ENCODE measurements at places on chromosomes 7 and 10.
A peak's percentile ranks its signal among the peaks of the same experiment; 100 is the strongest.

DNA sequence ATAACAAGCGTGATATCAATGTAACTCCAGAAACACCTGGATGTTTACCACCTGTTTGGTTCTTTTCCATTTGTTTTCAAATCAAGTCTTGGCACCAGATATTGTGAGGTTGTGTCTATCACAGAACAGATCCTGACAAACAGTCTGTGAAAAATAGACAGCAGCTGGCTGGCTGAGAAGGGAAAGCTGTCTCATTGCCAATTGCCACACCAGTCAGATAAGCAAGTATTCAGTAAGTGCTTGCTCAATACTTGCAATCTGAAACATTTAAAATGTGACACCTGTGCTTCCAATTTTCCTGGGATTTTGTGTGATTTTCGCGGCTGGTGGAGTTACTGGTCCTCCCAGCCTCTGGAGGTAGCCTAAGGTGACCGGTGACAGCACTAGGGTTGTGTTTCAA lies 147.9 kb upstream of the MYO3A start:
- no peak for DNase-seq

- no peak for DNase-seq
These were observed 4.8 kb upstream of the LIPA start for GRCh38 chr10:89256340-89256739.

GRCh38 chr7:39621261-39621660 lies 2.1 kb upstream of the RALA start:
- DNase-seq: no peak

- DNase-seq: no peak
These were observed 197.3 kb downstream of the CREB5 start for GRCh38 chr7:28609608-28610007.

- peak; percentile 36 for DNase-seq
These were observed 1.7 kb downstream of the SFXN3 start for GRCh38 chr10:101032637-101033224.

DNA sequence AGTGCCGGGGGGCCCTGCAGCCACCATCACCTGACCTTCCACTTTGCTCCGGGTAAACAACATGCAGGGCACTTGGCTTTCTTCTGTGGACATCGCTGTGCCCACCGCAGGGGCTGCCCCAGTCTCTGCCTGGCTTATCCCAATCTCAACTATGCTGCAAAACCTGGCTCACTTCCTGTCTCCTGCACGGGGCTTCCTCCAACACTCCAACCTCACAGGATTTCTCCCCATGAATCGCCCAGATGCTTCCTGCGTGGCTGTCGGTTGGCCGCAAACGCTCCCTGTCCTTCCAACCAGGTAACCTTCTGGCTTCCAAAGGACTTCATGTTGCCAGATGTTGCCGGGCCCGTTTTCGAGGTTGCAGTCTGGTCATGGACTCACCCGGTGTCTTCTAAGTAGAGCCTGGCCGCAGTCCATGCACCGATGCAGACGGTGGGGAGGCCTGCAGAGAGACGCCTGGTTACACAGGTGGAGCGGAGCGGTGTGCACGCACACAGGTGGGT lies 109.0 kb downstream of the VIPR2 start:
- DNase-seq: no peak

- DNase-seq: no peak
These were observed 186.1 kb downstream of the TRIL start for GRCh38 chr7:28771906-28772622.

- no peak for DNase-seq
These were observed 23.8 kb downstream of the CYTH3 start for GRCh38 chr7:6248581-6248980.

DNA sequence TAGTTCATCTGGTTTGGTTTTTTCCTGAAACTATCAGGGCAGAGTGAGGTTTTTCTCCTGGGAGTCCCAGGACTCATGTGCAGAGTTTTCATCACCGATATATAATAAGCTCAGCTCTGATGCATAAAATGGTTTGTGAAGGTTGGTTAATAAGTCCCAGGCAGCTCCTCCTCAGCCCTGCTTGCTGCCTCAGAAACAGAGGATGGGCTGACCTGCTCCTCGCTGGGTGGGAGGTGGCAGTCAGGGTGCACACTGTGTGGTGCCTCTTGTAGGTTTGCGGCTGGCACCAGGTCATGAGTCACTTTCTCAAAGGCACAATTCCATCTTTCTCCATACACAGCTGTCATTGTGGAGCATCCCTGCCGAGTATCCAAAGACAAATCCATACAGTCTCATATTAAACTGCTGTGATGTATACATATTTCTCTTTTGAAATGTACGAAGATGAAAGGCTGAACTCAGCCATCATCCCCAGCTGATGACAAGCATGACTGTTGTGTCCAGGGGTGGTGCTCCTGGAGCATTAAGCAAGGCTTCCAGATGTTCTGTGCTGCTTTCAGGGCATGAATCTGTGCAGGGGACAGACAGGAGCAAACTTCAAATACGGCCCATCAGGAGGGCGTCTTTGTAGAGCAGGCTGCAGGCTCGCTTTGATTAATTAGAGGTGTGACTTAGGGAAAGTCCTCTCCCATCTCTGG lies 125.7 kb upstream of the NPS start:
- no peak for DNase-seq

DNA sequence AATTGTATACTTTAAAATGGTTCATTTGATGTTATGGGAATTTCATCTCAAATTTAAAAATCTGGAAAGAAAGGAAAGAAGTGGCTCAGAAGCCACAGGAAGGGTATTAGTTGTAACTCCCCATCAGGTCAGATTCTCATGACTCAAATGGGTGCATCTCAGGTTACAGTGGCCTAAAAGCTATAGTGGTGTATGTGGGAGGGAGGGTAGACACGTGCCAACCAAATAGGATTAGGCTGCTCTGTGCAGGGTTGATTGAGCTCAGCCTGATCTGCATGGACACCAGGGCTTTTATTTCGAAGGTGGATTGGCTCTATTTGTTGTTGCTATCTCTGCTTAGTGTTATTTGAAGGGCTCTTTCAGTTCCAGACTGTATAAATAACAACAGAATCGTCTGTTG lies 121.5 kb upstream of the PRR15 start:
- no peak for DNase-seq

DNA sequence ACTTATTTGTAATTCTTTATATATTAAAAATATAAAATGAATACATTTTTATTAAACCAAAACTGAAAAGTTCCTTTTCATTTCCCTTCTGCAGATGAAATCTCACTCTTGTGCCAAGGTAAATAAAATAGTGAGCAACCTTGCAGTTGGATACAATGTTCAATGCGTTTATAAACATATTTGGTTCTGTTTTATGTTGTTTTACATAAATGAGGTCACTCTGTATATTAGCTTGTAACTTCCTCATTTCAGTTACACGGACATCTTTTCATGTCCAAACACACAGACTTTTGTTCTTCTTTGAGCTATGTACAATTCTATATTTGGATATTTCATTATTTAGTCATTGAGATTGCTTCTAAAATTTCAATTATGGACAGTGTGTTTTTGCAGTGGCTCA lies 107.7 kb downstream of the BBS9 start:
- no peak for DNase-seq

GRCh38 chr10:6642876-6643275 lies 62.8 kb upstream of the PRKCQ start:
- DNase-seq: no peak

- no peak for DNase-seq
These were observed 27.1 kb downstream of the SLF2 start for GRCh38 chr10:100939763-100940344.

DNA sequence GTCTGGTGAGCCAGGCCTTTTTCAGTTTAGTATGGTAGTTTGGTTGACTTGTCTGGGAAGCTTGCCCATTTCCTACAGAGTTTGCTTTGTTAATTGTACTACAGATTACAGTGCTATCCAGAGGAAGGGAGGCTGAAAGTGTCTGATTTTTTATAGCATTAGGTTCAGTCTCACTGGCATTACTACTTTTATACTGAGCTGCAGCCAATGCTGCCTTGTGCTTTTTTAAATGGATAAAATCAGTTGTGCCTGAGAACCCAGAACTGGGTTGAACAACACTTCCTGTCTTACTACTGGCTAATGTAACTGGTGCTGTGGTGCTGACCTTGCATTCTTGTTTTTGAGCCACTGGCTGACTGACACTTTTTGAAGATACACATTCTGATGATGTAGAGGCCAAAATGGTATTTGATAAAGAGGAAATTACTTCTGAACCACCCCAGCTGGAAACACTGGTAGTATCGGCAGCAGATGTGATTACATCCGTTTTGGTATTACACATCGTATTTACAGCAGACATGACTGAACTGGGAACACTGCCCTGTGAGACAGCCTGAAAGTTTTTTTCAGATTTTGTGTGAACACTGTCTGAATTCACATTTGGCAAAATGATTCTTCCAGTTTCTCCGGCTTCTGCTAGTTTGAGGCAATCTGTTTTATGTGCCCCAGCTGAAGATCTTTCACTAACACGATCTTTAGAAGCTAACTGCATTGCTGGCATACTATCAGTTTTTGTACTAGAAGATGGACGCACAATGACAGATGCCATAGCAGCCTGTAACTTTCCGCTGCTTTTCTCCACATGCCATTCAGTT lies 74.1 kb downstream of the NRBF2 start:
- no peak for DNase-seq

DNA sequence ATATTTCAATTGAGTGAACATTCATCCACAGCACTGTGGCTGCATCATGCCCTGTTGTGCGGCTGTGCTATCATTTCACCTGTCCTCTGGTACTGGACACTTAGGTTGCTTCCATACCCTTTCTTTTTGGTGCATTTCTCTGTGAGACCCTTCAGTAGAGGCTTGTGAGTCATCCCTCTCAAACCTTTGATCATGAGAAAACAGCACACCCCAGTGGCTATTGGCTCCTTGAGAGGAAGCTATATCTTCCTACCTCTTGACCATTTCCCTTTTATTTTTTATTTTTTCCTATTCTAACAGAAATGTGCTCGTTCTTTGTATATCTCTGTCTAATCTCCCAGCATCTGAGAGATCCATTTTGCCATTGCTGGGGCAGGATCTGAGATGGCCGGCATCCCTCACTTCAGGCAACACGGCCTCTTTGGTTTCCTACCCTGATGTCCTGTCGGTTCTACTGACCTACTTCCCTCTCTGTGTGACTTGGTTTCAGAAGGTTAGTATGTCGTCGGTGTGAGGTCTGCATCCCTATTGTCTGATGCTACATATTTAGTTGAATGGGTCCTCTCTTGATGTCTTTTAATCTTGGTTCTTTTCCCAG lies 23.8 kb upstream of the PIK3AP1 start:
- no peak for DNase-seq

DNA sequence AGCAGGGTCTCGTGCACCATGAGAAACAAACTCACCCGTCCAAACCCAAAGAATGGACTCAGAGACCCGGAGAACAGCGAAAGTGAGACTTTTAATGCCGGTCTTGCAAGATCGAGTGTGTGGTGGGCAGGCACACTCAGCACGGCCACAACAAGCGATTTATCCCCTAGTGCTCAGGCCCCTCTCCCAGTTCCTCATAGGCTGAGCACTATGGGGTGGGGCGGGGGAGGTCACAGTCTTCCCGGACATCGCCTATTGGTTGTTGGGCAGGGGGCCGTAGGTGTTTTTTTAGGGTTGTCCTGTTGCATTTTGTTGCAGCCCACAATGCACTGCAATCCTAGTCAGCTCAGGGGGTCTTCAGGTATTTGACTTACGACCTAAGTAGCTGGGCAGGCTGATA lies 608.3 kb upstream of the FOXK1 start:
- no peak for DNase-seq

DNA sequence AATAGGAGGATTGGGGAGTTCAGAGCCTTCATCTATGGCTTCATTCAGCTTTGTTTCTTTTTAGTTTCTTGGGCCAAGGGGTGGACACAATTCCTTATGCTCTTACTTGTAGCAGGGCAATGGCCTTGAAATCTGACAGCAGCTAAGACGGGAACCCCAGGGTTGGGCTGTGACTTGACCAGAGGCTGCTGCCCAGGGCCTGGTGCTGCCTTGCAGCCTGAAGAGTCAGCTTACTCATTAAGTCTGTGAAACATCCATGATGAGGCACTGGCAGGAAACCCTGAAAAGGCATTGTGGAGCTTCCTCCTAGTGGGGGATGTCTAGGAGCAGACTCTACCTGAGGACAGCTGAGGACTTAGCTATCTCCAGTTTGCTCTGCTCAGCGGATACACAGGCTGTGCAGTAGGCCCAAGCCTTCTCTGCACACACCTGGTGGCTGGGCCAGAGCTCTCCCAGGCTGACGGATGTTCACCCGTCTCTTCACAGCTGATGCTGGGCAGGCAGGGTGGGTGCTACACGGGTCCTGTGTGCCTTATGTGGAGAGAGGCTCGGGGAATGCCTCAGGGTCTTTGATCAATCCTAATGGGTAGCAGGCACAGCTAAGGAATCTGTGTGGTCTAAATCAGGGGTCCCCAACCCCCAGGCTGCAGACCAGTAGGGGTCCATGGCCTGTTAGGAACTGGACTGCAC lies 17.8 kb downstream of the CXCL12 start:
- no peak for DNase-seq

DNA sequence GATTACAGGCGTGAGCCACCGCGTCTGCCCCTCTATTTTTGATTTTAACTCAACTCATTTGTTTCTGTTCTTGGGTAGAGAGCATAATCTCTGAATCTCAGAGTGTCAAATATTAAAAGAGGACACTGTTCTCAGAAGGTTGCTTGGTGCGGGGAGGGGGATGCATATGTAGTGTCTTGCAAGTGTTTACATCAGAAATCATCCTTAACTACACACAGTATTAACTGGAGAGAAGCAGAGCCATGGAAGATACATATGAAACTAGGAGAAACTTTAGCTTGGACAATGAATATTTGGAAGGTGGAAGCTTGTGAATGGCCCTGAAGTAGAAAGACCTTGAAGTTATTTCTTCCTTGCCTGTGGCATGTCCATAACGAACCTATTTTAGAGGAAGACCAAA lies 57.5 kb downstream of the XRCC2 start:
- DNase-seq: no peak

DNA sequence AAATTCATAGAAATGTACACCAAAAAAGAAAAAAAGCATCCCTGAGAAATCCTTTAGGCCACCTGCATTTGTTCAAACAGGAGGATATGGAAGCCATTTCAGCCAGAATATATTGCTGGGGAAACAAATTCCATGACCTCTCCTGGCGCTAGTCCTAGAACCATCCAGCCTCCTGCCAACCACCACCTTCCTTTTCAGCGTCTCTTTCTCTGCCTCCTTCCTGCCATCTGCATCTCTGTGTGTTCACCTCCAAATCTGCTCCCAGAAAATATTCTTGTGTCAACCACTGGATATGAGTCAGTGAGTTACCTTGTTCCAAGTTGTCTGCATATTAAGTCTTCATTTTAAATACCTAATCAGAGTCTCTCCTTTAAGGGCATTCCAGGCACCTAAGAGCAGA lies 50.6 kb upstream of the NPY start:
- no peak for DNase-seq

DNA sequence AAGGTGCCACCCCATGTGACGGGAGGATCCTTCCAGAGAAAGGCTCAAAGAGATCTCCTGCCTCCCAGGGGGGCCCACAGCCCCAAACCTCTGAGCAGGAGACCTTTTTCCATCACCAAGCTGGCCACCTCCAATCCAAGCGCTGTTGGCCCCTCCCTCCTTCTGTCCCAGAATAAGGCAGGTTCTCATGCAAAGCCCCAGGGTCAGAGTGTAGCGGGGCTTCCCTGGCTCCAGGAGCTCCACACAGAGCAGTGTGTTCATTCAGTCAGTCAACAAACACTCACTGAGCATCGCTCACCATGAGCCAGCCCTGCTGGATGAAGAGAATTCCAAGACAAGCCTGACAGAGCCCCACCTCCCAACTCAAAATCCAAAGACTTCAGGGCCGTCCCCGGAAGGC lies 39.0 kb downstream of the TNRC18 start:
- DNase-seq: no peak

- peak; percentile 20 for DNase-seq
These were observed 52.2 kb upstream of the MKI67 start for GRCh38 chr10:128178302-128178958.
